GM12878 (cell line): ENCODE measurements at places on chromosomes 4 and X.
A peak's percentile ranks its signal among the peaks of the same experiment; 100 is the strongest.

DNA sequence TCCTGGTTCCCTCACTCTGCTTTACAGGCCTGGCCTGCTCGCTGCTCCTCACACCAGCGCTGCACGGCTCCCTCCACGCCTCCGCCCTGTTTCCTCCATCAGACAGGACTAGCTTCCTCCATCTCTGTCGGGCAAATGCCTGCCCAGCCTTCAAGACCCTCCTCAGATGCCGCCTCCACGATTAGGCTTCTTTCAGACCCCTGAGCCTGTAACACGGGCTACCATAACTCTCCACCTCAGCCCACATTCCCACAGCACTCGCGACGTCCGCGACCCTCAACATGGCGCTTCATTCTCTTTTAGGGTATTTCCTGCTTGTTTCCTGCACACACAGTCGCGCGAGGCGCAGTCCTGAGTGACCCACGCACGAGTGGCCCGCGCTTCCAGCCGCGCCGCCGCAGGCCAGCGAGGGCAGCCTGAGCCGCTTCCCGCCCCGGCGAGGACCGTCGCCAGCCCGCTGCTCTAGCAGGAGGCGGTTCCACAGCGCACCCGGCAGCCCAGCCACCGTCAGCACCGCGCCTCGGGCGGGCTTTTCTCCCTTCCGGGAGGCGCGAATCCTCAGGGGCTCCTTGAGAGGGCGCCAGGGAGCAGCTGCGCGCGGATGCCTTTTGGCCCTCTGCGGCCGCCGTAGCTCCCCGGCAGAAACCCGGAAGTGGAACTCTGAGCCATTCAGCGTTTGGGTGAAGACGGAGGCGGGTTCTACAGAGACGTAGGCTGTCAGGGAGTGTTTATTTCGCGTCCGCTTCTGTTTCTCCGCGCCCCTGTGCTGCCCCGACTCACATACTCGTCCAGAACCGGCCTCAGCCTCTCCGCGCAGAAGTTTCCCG, at the start of gene FRG1:
Gene FRG1 (plus strand): TSS at position 695 of the 827 bp plus-strand sequence. CDS start 138 bp downstream, outside the sequence.
- DNase-seq = peak; percentile 64

DNA sequence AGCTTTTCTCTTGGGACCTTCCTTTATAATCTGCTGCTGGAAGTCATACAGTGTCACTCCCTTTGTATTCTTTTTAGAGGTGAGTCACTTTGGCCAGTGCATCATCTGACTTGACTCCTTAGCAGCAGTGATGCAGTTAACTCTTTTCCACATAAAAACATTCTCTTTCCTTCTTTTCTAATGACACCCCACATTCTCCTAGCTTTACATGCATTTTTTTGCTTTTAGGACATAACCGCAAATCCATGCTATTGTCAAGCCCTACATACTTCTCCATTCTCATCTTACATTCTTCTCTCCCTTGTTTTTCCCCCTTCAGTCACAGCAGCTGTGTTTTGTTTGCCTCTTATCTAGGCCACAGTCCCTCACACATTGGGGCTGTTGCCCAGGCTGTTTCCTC, 55.1 kb downstream of the ZNF330 start:
- no peak for DNase-seq

GRCh38 chr4:85701861-85702321, 226.9 kb downstream of the ARHGAP24 start:
- DNase-seq = peak; percentile 62

DNA sequence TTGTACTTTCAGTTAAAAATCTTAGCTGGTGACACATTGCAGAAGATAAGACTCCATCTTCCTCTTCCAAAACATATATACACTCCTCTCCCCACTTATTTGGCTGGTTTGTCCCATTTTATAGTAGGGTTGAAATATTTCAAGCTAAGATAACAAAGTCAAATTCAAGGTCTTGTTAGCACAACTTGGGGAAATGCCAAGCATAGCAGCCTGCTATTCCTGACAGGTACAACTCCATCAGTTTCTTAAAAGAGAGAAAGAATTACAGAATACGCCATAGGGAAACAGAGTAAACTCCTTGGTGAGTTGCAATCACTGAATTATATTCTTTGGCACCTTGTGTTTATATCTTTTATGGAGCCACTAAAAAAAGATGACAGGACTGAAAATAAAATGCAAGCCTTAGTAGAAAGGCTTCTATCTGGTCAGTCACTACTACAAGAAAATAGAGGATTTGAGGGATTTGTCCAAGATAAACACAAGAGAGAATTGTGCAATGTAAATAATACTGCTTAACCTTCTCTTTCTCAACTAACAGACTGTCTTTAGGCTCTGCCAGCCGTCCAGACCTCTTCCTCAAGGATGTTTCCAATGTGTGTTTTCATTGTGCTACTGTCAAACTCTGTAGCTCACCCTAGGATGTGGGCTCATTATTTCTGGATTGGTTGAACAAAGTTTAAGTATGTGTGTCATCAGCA, 170.3 kb downstream of the VEGFC start:
- no peak for DNase-seq

DNA sequence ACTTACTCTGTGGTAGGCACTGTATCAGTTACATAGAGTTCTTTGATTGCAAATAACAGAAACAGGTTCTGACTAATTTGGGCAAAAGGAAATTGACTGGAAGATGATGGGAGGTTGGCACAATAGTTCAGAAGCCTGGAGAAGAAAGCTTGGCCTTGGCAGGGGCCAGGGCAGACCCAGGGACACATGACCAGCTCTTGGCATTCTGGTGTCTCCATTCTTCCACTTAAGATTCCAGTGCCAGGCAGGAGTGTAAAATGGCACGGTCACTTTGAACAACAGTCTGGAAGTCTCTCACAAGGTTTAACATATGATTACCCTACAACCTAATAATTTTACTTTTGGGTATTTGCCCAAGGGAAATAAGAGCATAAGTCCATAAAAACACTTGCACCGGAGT, 175.9 kb downstream of the BCOR start:
- DNase-seq = no peak

GRCh38 chr4:181138116-181138515, 1105.1 kb upstream of the TENM3 start:
- no peak for DNase-seq

DNA sequence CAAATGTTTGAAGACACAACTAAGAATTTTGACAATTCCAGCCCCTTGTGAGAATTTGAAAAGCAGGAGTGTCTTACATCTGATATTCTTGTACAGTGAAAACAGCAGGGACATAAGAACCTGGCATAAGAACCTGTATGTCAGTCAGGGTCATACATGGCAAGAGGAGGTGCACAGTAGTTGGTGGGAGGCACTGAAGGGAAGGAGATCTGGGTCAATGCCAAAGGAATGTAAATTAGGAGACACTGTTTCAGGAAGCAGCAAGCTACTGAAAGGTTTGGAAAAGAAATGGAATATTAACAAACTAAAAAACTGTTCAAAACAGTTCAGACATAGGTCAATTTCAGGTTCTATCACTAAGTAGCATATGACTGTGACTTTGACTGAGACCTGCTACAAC, 25.0 kb upstream of the SPP1 start:
- no peak for DNase-seq

GRCh38 chr4:80125252-80126177, 52.5 kb upstream of the ANTXR2 start:
- no peak for DNase-seq

- no peak for DNase-seq
Measured at GRCh38 chr4:48095441-48095840, 38.6 kb downstream of the TXK start.

DNA sequence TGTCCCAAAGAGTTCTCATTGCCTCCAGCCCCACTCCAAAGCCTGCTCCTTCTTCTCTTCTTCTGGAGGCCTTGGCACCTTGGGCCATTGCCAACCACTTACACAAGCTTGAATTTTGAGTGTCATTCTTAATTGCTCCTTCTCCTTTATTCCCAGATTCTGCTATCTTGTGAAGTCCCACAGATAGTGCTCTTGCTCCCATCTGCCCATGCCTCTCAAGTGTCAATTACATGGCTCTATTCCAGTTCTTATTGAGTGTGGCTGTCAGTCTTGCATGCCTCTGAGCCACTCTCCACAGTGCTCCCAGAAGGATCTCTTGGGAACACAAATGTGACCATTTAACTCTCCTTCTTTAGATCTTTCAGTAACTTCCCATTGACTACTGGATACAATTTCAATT, 117.3 kb upstream of the SFRP2 start:
- no peak for DNase-seq

GRCh38 chr4:157043131-157043530, 32.8 kb upstream of the GLRB start:
- no peak for DNase-seq

DNA sequence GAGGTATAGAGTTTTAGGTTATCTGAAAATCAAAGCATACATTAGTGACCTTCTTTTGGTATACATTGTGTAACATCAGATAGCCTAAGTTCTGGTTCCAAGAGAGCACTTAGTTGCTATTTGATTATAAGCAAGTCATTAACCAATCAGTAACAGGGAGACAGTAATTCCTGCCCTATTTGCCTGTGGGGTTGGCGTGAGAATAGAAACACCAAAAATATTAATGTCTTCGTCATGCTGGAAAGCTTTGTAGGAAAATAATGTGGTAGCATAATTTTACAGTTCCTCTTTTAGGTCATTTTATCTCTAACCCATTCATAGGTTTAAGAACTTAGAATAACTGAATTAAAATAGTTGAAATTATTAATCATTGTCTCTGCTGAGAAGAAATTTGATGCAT, 37.8 kb downstream of the NPNT start:
- peak; percentile 1 for DNase-seq

DNA sequence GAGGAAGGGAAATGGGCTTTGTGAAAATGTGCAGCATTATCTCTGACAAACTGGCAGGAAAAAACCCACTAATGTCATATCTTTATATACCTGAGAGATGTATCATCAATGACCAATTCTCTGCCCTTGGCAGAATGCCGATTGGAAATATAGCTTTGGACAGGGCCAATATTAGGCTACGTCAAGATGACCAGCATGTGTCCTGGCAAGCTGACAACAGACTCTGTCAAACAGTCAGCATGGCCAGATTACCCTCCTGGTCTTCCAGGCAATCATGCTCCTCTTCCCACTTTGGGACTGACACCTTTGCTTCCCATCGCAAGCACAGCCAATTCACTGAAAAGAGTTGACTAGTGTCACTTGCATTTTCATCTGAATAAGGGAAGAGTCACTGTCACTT, 57.0 kb downstream of the SORBS2 start:
- DNase-seq = no peak

DNA sequence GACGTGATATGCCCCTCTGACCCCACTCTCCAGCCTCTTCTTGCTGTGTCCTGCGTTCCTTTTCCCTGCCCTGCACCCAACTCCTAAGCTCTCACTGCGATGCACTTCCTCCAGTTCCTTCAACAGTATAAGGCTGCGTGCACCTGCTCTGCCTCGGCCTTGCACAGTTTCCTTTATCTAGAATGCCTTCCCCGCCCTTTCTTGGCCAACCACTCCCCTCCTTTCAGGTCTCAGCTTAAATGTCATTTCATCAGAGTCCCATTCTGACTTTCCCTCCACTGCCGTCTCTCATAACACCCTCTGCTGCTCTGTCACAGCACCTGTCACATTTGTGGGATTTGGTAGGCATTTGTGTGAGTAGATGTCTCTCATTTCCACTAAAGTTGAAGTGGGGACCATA, 58.4 kb upstream of the NEIL3 start:
- no peak for DNase-seq

DNA sequence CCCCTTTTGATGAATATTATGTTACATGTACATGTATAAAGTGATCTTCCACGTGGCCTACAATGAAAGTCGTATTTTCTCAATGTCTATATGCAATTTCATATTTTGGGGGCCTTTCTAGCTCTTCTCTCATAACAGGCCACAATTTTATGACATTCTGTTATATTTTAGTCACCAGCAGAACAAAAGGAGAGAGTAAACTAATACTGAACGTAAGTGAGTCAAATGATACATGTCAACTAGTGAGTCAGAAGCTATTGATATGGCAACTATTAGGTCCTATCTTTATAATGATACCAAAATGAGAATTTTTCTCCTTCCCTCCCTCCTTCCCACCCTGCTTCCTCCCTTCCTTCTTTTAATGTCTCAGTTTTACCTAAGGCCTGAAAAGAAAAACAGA, 14.4 kb downstream of the GC start:
- no peak for DNase-seq

DNA sequence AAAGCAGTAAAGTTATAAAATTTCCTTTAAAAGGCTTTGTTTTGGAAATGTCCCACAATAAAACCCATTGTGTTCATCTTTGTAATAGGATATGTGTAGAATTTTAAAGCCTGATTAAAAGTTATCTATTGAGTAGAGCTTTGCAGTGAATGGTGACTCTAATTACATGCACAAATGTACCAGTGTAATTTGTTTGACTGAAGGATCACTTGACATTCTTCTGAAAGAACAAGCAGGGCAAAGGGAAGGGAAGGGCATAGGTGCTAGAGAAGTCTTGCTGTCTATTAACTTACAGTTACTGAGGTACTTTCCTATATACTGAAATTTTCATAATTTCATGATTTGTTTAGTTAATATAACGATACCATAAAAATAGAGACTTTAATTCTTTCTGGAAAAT, 70.8 kb downstream of the STIM2 start:
- DNase-seq = no peak

GRCh38 chrX:12929701-12930100, 23.3 kb downstream of the TLR8 start:
- no peak for DNase-seq

- DNase-seq = no peak
Measured at GRCh38 chr4:53431052-53431451, 53.6 kb downstream of the FIP1L1 start.

DNA sequence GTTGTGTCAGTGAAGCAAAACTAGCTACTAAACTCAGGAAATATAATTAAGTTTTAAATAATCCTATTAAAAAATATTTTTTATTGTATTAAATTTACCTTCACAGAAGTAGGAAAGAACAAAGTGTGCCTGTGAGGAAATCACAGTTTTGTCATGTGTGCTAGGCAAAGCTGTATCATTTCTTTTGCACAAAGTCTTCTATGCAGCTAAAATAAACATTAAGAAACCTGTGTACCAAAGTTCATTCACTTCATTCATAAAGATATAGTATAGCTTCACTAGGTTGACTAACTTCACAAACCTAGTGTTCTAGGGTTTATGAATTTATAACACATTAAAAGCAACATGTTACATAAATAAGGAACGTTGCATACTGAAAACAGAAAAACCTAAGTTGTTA, 131.0 kb downstream of the PDS5A start:
- DNase-seq = no peak

GRCh38 chr4:62285026-62285425, 1084.9 kb downstream of the ADGRL3 start:
- DNase-seq = no peak

DNA sequence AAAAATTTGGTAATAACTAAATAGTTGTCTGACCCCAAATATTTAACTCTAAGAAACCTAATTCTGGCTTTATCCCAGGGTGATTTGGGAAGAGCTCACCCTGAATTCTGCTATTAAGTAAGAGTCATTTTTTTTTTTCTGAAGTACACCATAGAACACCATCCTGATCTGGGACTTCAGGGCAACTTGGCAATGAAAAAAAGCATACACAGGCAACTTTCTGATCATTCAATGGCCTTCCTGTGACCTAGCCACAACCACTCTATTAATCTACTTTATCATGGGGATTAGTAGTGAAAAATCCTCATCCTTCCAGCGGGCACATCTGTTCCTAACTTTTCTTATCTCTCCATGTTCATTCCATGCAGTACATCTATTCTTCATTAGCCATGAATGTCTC, 333.2 kb upstream of the MAD2L1 start:
- no peak for DNase-seq
